ENCODE measurements at places on chromosomes 7 and 10.

DNA sequence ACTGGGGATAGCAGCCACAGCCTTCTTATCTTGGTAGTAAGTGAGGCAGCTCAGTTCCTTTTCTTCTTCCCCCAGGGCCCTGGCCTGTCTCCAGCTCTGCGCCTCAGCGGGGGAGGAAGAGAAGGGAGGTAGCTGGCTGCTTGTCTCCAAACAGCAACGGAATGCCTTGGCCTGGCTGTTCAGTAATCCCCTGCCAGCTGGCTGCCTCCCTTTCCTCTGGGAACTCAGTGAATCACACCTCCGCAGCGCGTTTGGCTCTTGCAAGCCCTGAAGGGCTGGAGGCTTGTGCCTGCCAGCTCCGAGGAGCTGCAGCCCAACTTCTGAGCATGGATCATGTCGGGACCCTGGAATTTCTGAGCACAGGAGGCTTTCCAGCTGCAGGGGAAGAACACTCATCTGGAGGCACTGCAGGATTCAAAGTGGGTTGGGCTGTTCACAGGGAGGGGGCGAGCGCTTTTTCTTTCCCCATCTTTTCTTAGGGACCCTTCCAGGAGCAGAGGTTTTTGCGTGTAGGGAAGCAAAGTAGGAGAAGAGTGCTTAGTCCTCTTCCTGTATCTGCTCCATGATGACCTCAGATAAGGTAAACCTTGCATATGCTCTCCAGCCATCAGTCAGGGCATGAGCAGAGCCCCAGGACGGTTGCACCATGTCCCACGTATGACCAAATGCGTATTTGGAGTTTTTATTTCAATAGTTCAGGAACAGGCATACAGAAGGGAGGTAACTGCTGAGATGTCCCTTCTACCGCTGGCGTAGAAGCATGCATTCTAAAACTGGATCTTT lies 253.2 kb upstream of the INHBA start:
- peak; percentile 52 for DNase-seq

- no peak for DNase-seq
Observed at GRCh38 chr7:25549271-25549921, 321.1 kb upstream of the NPVF start.

- no peak for DNase-seq
Observed at GRCh38 chr10:110486680-110487410, 10.9 kb upstream of the DUSP5 start.

DNA sequence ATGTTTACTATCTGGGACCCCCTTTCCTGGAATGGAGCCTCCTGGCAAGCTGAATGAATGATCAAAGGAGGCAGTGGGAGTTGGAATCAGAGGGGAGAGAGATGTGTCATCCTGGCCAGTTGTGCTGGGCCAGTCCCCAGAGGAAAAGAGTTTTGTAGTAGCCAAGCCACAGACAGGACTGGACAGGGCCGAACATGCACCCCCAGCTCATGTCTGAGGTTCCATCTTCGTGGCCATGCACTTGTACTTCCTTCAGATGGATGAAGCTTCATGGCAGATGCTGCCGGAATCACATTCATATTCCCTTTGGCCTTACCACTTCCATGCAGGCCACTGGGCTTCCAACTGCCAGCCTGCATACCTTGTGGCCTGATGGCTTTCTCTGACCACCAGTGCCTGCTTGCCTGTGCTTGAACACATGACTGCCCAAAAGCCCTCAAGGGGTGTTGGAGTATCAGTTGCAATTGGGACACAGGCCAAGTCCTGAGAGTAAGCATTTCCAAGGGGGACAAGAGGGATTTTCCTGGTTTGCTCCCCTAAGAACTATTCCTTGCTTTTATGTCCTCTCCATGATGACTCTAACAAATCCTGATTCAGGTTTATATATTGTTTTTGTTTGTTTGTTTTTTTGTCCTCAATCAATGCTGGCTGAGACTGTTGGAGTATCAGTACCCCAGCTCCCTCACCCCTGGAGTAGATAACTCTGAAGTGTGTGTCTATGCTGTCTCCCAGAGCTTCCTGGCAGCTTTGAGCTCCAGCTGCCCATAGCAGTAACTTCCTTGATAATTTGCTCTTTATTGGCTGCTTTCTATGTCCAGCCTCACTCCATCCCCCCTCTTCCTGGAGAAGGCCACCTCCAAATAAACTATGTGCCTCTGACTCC lies 63.6 kb downstream of the TMEM130 start:
- DNase-seq = no peak

- DNase-seq = no peak
Observed at GRCh38 chr7:77337456-77337990, 78.6 kb downstream of the GSAP start.

DNA sequence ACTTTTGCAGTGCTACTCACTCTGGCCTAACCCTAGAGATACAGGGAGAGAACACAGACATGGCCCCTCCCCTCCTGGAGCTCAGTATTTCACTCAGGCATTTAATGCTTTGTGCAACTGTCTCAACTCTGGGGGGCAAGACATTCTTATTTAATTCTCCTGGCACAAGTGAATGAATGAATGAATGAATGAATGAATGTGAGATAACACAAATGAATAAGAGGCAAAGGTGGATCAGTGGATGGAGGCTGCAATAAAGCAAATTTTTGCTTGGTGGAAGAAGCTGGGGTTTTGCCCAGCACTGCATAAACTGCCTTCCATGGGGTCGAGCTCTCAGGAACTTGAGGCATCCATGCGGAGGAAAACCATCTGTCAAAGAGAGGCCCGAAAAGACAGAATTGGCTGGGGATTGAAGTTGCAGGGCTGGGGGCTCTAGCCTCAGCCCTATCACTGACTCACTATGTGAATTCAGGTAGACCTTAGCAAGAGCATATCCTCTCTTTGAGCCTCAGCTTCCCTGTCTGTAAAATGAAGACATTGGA lies 441.4 kb upstream of the ZMIZ1 start:
- no peak for DNase-seq

DNA sequence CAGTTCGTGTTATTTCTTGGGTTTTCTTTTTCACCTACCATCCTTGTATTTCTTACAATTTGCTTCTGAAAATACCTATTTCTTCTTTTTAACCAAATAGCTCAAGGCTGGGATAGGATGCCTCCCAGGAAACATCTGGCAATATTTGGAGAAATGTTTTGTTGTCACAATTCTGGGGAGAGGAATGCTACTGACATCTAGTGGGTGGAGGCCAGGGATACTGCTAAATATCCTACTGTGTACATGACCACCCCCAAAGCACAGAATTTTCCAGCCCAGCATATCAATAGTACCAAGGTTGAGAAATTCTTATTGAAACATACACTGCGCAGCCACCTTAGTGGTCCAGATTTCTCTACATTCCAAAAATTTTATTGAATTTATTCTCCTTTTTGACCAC lies 55.5 kb downstream of the CNTNAP2 start:
- DNase-seq = no peak

All from amygdala (tissue), 56 donors.